Thymus (tissue), 14 donors: ENCODE measurements at places on chromosomes 16 and 17.

DNA sequence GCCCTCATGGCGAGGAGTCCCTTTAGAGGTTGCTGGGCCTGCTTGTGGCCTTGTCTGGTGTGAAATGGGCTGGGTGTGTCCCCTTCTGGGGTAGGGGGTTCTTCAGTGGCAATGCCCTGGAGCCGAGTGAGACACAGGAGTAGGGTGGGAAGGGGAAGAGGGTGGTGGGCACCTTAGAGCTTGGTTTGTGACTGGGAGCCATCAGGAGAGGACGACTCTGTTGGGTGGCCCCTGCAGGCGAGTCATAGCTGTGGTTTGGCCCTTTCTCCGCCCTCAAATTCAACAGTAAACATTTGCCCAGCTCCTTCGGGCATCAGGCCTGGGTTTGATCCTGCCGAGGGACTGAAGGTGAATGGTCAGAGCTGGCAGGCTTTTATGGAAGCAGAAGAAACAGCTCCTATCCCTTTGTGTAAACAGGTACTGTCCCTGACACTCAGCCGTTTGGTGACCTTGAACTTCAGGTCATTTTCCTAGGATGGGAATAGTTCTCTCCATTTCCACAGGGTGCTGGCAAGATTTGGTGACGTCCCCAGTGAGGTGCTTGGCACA lies 2.9 kb downstream of the E4F1 start:
- DNase-seq, result no peak

DNA sequence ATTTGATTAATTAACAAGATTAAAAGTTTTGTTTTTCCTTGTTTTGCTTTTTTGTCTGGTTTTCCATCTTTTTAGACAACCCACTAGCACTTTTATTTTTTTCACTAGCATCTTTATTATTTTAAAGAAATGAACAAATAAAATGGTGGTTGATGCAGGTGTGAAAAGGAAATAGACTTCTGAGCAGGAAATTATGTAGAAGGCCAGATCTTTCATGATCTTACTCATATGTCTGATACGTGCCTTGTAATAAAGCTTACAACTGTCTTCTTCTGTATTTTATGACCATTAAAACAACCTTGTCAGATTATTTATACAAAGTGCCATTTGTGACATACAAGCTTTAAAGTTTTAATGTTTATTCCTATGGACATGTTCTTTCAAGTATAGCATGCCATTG lies 6.3 kb downstream of the SLFN12L start:
- DNase-seq, result no peak

DNA sequence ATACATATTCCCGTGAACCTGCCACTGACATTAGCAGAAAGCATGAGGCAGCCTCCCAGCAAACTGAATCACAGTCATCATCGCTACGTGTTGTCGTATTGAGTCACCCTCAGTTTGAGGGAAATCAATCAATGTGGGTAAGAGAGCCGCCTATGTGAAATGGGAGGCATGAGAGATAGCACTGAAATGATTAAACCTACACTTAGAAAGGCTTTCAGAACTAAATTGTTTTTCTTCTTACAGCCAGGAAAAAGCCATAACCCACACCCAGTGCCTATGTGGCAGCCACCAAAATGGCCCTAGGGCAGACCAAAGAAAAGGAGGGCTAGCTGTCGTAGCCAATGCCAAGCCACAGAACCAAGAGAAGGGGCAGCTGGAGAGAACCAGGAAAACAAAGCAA lies 90.5 kb downstream of the ADAMTS18 start:
- no peak for DNase-seq

GRCh38 chr16:29977063-29977825 lies 3.6 kb downstream of the TAOK2 start:
- no peak for DNase-seq

DNA sequence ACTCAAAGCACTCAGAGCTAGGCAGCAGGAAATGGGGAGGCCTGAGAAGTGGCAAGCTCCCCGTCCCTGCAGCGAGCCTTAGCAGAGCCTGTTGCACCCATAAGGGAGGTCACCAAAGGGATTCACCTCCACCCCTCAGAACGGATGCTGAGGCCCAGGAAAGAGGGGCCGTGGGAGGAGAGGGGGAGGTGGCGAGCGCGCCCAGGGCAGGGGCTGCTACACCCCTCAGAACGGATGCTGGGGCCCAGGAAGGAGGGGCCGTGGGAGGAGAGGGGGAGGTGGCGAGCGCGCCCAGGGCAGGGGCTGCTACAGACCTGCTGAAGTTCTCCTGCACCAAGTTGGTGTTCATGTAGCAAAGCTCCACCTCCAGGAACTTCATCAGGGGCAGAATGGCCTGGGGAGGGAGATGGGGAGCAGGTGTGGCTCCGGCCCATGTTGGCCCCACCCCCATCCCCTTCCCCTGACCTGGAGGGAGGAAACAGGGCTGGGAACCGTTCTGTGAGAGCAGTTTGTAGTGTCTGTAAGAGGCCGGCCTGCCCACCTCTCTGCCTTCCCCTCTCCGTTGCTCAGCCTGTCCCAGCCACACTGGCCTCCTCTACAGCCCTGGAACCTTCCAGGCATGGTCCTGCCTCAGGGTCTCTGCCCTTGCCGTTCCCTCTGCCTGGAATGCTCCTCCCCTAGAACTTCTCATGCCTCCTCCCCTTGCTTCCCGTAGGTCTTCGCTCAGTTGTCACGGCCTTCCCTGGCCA lies 11.4 kb downstream of the UNC13D start:
- no peak for DNase-seq

GRCh38 chr16:11303405-11304138 lies 22.4 kb upstream of the PRM1 start:
- DNase-seq, result no peak

- DNase-seq, result no peak
These were observed 102.0 kb upstream of the NOL11 start for GRCh38 chr17:67615736-67616135.

GRCh38 chr16:86732621-86733295 lies 154.4 kb downstream of the FOXL1 start:
- DNase-seq, result no peak

GRCh38 chr17:58666858-58667267 lies 25.0 kb downstream of the TEX14 start:
- DNase-seq, result no peak

DNA sequence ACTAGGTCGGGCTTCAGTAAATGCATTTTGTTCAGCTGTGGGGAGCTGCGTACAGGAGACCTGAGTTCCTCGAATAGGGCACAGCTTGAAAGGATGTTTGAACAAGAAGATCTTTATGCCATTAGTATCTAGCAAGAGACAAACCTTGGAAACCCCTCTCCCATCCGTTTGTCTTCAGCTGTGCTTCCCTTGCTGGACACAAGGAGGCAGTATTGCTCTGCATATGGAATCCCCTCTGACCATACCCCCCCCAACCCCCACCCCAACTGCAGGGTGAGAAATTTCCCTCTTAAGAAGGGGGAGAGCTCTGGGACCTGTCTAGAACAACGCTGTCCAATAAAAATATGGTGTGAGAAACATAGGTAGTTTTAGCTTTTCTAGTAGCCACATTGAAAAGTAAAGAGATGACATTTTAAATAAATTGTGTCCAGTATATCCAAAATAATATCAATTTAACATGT lies 1.6 kb downstream of the MRM1 start:
- no peak for DNase-seq

- no peak for DNase-seq
These were observed 196.3 kb upstream of the CDH11 start for GRCh38 chr16:65318138-65318537.

DNA sequence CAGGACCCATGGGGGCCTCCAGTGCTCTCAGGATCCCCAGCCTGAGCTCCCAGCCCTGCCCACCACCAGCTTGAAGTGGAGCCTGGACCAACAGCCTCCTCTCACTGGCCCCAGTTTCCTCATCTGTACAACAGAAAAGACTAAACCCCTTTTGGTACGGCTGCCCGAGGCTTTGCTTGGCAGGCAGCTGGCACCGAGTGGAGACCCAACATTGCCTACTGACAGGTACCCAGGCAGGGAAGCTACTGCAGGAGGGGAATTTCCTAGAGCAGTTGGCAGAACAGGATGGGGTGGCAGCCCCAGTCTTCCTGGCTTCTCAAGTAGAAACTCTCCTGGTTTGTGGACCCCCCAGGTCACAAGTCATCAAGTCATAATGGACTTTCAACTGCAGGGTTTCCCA lies 14.2 kb downstream of the SREBF1 start:
- no peak for DNase-seq

GRCh38 chr16:68356249-68356918 lies 45.6 kb downstream of the PRMT7 start:
- DNase-seq, result no peak
